Upper lobe of left lung (tissue), 6 donors: ENCODE measurements at places on chromosomes 16 and 17.
A peak's percentile ranks its signal among the peaks of the same experiment; 100 is the strongest.

GRCh38 chr16:87499189-87499486 is 6.3 kb upstream of the ZCCHC14 start:
- no peak for DNase-seq

- DNase-seq, result peak; percentile 16
These were observed 14.4 kb downstream of the CARHSP1 start for GRCh38 chr16:8854298-8854948.

GRCh38 chr17:76735006-76735405 is 2.1 kb downstream of the SRSF2 start:
- DNase-seq, result no peak

DNA sequence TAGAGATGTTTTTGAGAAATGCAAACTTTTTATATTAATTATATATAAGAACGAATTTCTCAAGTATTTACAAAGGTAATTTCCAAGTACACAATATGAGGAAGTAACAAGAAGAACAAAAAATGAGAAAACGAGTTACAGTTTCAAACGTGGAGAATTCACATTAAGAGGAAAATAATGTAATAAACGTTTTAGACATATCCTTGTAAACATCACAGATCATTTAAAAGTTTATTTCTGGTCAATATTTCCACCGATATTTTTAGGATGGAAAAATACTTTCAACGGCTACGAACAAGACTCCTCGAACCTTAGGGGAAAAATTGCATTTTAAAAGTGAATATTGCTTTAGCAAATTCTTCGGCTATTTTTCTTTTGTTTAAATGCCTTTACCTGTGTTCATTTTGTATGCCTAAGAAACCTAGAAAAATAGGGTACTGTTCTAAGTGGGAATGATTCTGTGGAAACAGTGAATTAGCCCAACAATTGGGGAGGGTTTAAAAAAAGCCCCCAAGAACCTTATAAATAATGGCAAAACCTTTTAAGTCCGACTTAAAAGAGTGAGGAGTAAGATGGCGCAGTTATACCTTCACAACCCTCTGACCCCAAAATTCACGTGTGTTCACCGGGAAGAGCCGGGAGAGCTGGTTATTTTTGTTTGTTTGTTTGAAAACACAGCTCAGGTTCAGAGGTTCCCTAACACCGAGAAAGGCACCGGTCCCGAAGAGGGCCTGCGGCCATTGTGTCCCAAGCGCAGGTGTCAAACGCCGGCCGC is 3.3 kb downstream of the HNF1B start:
- DNase-seq, result no peak

GRCh38 chr16:10859658-10860057 is 17.3 kb upstream of the CIITA start:
- no peak for DNase-seq

- DNase-seq, result no peak
These were observed 10.4 kb downstream of the CANT1 start for GRCh38 chr17:78999056-78999768.

DNA sequence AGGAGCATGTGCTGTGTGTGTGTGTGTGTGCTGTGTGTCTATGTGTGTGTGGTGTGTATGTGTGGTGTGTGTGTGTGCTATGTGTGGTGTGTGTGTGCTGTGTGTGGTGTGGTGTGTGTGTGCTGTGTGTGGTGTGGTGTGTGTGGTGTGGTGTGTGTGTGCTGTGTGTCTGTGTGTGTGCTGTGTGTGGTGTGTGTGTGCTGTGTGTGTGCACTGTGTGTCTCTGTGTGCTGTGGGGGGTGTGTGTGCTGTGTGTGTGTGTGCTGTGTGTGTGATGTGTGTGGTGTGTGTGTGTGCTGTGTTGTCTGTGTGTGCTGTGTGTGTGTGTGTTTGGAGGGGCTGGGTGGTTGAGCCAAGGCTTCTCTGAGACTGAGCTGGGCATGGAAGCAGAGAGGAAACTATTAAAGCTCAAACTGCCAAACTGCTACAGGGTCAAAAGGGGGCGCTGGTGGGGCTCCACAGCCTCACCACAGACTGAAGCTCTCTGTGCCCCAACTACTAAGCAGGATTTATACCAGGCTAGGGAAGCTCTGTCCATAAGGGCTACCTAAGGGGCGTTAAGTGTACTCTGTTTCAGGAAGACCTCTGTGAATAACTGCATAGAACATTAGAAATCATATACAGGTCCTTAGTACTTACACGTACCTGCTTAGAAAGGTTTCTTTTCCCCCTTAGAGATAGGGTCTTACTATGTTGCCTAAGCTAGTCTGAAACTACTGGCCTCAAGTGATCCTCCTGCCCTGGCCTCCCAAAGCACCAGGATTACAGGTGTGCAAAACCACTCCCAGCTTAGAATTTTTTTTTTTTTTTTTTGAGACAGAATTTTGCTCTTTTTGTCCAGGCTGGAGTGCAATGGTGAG is 27.8 kb upstream of the GHDC start:
- peak; percentile 70 for DNase-seq

DNA sequence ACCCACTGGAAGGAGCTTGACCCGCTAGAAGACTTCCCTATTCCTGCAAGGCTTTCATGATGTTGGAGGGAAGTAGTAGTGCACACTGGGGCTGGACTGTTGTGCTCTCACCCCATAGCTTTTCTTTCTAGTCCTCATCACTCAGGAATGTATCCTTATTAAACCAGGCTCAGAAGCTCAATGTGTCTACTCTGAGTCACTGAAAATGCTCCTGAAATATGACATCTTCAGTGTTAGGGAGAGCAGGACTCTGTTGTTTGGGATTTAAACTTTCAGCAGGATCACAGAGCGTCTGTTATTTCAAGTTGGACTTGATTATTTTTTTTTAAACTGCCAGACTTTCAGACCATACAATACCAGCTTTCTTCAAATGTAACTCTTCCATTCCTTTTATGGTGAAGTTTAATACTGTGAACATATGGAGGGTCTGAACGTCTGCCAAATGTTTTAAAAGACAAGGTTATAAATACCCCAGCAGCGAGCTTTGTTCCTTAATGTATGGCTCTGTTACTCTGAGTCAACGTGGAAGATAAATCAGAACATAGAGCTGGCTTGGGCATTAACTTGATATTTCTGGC is 257.5 kb downstream of the CDH11 start:
- DNase-seq, result no peak

DNA sequence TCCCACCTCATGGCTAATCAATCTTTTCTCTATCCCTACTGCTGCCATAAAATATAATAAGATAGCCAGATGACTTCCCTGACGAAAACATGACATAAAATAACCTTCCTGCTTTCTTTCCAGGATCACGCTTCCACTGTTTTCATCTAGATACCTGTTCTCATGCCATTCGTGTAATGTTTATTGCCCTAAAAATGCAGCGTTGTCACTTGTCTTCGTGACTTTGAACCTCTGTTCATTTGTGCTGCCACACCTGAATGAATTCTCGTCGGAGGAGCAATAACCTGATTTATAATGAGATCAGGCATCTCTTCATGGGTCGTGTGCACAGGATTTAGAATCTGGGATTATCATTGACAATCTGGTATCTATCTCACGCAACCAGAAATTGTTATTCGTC is 1401.9 kb downstream of the CDH11 start:
- DNase-seq, result no peak

DNA sequence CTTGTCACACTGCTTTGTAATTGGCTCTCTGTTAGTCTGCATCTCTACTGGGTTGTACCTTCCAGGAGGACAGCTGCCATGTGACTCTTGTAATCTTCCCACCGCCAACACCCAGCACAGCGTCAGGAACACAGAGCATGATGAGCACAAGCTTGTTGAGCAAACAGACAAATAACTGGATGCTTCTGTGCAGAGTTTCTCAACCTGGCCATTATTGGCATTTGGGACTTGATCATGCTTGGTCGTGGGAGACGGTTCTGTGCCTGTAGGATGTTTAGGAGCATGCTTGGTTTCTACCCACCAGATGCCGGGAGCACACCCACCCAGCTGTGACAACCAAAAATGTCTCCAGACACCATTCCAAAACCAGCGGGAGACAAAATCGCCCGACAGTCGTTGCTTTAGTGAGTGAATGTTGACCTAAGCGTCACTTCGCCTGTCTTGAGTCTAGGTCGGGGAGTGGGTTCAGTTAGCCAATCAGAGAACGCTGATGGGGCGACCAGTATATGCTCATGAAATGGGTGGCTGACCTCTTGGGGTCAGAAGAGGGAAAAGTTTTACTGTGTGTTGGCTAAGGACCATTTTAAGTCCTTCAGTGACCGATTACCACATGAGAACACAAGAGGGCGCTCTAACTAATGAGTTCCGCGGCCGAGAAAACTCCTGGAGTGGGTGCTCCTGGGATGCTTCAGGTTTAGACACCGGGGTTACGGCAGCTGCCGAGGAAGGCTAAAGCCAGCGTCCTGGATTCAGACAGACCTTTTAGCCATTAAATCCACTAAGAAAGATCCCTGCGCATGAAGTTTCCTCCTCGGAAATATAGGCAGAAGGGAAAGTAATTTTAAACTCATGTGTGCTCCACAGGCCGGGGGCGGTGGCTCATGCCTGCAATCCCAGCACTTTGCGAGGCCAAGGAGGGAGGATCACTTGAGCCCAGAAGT is 57.8 kb upstream of the TEX2 start:
- DNase-seq, result peak; percentile 82

- DNase-seq, result no peak
These were observed 73.5 kb upstream of the KIF2B start for GRCh38 chr17:53749178-53749577.

DNA sequence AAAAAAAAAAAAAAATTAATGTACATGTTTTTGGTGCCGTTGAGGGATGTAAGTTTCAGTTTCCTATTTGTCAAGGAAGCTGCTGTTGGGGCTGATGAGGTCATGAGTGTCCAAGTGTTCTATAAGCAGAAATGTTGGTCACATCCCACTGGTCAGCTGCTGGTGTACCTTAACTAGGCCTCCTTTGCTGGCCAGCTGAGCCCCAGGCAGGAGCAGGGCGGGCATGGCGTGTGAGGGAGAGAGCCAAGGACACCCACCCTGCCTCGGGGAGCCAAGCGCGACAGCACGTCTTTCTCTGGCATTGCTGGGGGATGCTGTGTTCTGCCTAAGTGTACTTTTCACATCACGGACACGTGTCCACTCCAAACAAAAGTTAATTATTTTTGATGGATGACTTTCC is 108.1 kb upstream of the CDC42EP4 start:
- no peak for DNase-seq

GRCh38 chr17:5011928-5012327 is 14.2 kb downstream of the KIF1C start:
- DNase-seq, result no peak

DNA sequence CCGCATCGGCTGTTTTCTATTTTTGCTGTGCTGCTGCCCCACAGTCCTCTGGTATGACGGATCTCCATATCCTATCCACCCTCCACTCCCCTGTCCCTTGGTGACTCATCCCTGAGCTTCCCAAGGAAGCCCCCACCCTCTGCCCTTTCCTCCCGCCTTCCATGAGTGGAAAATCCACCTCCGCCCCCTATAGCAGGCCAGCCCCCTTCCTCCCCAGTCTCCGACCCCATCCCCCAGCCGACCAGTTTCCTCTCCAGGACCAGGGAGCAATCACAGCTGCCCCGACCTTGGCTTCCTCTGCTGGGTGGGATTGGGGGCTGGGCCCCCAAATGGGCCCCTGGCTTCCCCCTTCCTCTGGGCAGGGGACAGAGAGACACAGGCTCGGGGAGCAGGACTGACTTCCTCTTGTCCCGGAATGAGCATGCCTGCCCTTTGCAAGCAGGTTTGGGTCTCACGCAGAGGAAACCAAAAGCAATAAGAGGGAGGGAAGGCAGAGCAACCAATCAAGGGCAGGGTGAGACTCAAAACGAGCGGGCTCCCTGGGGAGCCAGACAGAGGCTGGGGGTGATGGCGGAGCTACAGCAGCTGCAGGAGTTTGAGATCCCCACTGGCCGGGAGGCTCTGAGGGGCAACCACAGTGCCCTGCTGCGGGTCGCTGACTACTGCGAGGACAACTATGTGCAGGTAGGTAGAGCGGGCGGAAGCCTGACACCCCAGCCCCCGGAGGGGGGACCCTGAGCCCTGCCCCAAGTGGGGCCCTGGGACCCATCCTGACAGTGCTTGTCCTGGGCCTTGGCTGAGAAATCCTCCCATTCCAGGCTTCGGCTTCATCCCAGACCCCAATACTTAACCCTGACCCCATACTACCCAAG is at the start of the genes ABI3 and GNGT2:
ABI3 (plus strand) TSS at position 550 of the 872 bp plus-strand sequence; CDS start at position 568, 18 bp downstream.
GNGT2 (minus strand) TSS at position 417 of the 872 bp plus-strand sequence. CDS start 3,152 bp downstream, outside the sequence.
- peak; percentile 58 for DNase-seq

GRCh38 chr16:46621934-46622676 is 926 bp upstream of the SHCBP1 start:
- DNase-seq, result no peak

GRCh38 chr17:7258731-7259554 is 3.3 kb downstream of the CLDN7 start:
- DNase-seq, result peak; percentile 92

DNA sequence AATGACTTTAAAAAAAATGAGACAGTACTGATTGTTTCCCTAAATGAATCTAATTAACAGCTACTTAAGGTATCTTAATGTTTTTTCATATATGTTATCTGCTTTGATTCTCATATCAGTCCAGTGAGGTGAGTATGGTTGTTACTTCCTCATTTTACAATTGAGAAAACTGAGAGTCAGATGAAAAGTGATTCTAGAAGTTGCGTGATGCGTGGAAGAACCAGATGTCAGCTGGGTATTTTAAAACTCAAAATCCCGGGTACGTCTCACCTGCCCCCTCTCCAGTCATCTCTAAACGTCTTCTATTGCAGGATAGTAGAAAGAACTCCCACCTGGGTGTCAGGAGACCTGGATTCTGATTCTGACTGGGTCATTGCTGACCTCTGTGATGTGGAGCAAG is 89.2 kb downstream of the MAP2K6 start:
- no peak for DNase-seq

- no peak for DNase-seq
These were observed 5.6 kb upstream of the ZFHX3 start for GRCh38 chr16:73053364-73054124.

DNA sequence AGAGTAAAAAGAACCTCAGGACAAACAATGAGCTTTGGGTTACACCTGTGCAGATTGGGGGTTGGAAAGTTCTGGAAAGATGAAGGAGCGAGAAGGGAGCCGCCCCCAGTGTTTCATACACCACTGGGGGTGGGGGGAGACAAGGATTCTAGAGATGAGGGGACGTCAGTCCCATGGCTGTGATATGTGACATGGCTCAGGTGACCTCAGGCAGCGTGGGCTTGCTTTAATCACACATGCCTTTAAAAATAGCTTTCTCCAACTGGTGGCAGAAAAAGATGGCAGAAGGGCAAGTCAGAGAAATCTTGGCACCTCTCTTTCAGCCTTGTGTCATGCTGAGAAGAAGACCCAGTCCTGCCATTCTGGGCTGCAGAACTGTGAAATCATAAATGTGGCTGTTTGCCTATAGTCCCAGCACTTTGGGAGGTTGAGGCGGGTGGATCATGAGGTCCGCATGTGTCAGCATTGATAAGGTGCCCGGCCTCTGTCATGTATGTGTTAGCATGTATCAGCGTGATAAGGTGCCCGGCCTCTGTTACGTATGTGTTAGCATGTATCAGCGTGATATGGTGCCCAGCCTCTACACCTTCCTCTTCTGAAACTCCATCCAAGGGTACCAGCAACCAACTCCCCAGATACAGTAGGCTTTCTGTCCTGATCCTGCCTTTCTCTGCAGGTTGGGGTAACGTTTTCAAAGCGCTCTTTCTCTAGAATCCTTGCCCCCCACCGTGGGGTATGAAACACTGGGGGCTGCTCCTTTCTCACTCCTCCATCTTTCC is 25.0 kb downstream of the WIPI1 start:
- no peak for DNase-seq

GRCh38 chr17:17819561-17819995 is 17.2 kb downstream of the SREBF1 start:
- DNase-seq, result peak; percentile 77

GRCh38 chr17:79042421-79043190 is 18.6 kb downstream of the C1QTNF1 start:
- peak; percentile 89 for DNase-seq
